ENCODE measurements at places on chromosomes 11 and 22.

DNA sequence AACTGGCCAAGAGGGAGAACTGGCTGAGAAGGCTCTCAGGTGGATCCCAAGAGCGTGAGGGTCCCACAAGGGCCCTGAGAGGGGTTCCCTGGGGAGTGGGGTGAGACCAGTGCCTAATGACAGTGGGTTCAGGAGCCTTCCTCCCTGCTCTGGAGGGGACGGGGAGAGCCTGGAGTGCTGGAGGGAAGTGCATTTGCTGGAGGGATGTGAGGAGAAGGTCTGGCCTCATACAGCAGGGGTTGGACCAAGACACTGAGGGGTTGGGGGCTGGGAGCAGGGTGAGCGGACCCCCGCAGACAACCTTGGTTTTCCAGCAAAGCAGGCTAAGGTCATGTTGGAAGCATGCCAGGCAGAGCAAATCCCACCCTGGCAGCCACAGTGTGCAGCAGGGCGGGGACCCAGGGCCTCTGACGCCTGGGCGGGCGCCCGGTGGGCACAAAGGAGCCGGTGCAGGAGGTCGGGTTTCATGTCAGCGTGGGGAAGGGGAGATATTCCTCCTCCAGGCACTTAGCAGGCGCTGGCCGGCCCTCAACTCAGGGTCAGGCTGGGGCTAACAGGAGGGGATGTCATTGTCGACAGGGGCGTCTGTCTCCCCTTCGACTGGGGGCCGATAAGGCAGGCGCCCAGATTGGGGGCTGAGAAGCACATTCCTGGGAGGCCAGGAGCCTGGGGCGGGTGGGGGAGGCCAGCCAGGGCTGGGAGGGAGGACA lies 3.1 kb upstream of the DERL3 start:
- DNase-seq = no peak

DNA sequence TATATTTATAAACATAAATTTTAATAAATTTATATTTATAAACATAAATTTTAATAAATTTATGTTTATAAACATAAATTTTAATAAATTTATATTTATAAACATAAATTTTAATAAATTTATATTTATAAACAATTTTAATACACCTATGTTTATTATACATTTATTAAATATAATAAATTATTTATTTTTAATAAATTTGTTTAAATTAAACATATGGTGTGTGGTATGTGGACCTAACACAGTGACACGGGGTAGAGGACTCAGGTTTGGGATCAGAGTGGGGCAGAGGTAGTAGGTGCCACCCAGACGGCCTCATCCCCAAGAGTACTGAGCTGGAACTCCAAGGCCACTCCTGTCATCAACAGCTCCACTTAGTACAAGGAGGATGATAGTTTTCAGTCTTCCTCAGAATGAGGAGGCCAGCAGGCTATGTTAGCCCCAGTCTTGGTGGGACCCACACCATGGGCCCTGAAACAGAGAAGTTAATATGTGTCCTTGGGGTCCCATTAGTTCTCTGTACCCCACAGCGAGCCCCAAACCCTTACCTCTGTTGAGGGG lies 46.7 kb upstream of the BID start:
- DNase-seq = no peak

GRCh38 chr22:40506762-40507161 lies 129.8 kb downstream of the MRTFA start:
- no peak for DNase-seq

DNA sequence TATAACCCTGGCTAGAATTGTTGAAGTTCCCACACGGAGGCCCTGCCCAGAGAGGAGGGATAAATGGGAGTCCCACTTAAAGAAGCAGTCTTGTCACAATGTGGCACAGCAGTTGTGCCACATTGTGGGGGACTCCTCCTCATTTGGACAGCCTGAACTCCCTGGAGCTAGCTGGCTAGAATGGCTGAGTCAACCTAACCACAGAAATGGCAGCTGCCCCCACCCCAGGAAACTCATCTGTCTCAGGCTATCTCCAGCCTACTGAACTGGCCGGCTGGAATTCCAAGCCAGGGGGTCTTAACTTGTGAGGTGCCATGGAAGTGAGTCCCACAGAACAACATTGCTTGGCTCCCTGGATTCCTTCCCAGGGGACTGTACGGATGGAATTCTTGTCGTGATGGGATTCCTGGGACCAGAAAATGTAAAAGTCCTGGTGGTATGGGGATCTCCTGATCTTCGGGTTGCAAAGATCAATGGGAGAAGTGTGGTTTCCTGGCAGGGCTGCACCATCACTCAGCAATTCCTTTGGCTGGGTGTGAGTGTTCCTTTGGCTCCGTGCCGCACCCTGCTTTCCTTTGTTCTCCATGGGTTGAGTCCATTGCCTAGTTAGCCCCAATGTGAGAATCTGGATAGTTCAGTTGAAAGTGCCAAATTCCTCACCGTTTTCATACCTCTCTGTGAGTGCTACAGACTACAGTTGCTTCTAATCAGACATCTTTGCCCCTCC lies 791.2 kb upstream of the FAT3 start:
- no peak for DNase-seq

- DNase-seq = peak; percentile 44
Measured at GRCh38 chr11:96054870-96055705, 131.2 kb upstream of the MTMR2 start.

- no peak for DNase-seq
Measured at GRCh38 chr11:10155793-10156490, 138.1 kb downstream of the SBF2 start.

Measured in NCI-H1930 (cell line).